ENCODE measurements at places on chromosomes 4 and X.

DNA sequence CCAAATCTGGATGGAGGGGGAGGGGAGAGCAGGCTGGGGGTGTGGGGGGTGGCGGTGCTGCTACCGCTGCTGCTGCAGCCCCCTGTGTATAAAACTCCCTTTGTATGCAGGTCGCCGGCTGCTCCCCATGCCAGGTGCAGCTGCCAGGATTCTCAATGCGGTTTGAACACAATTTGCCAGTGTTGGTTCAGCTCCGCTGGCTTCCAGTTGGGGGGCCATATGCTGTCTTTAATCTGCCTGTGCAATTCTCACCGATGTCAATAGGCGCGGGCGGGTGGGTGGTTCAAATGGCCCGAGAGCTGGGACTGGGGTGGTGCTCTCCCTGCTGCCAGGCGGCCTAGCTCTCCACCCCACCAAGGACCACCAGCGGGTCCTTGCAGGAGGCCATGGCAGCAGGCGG lies 257.6 kb downstream of the BCOR start:
- no peak for DNase-seq

GRCh38 chrX:17876135-17876534 lies 15.0 kb upstream of the RAI2 start:
- DNase-seq, result no peak

DNA sequence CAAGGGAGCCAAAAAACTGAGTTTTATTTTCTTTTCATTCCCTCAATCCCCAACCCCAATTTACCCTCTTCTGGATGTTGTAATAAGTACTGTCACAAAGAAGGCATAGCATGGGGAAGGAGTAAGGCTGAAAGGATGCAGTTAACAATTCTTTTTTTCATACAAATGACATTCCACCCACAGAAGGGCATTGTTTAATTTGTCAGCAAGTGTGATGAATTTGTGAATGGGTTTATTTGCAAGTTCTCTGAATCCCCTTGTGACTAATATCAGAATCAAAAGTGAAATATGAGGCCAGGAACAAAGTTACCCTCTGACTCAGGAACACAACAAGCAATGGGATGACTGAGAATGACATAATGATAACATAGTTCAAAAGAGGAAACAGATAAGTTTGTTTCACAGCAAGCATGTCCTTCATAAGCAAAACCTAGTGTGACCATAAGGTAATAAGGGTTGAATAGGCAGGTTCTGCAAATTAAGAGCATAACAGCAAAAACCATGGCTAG lies 2.1 kb downstream of the GEMIN8 start:
- DNase-seq, result no peak

- DNase-seq, result no peak
Observed at GRCh38 chrX:140804292-140804691, 94.7 kb downstream of the LINC00632 start.

- no peak for DNase-seq
Observed at GRCh38 chr4:184645904-184646610, 3.2 kb downstream of the CASP3 start.

DNA sequence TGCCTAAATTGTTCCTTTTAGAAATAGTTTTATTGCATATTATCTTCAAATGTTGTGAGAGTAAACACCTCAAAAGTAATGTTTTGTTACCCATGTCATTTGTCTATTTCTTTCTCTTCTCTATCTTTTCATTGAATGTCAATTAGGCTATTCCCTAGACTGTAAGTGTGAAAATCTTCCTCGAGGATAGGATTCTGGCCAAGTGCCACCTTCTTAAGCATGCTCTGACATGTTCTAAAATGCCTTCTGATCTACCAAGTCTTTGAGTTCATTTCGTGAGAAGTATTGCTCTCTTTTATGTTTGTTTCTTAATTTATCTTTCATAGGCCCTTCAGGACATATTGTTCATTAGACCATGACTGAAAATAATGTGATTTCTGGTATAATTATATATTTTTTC lies 44.1 kb upstream of the TLL1 start:
- DNase-seq, result no peak

DNA sequence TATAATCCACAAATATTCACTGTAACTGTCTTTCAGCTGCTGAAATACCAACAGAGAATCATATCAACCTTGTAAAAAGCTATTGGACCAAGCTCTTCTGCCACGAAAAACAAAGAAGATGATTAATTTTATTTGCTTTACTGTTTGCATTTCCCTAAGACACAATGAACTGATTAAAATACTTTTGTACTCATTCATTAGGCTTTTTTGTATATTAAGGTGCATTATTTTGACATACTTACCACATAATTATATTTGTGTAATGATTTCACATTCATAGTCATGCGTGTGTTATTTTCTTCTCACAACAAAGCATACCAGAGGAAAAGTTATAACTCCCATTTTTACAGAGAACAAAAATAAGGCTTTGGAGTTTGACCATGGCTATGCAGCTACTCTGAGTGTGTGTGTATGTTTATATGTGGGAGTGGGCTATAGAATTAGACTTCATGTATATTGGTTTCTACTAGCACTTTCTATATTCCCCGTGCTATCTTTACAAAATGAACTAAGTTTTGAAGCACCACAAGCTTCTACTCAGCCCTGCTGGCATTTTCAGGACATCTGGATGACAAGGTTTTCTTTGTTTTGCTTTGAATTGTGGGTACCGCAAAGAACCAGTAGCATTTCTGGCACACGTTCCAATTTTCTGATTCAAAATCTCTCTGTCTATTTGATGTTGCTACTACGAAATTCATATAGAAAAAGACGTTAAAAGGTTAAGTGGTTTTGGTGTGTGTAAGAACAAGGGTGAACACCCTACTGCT lies 11.0 kb upstream of the FGF5 start:
- no peak for DNase-seq

- no peak for DNase-seq
Observed at GRCh38 chr4:76679691-76680090, 218.3 kb downstream of the SOWAHB start.

DNA sequence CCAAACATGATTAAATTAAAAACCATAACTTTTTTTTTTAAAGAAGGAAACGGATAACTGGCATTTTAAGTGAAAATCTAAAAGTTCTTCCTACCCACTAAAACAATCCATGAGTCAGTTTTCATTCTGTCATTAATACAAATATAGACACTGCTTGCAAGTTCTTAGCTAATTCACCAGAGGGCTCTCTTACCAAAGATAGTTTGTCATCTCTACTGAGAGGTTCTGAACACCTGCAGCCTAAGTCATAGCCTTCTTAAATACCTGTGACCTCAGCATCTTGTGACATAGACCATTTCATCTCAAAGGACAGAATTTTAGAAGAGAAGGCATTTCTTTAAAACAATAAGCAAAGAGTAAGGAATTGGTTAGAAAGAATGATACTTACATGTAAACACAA lies 65.3 kb upstream of the FAM120C start:
- DNase-seq, result no peak

GRCh38 chr4:133513901-133514300 lies 364.8 kb downstream of the PCDH10 start:
- DNase-seq, result no peak

GRCh38 chr4:85732124-85732523 lies 257.2 kb downstream of the ARHGAP24 start:
- no peak for DNase-seq

DNA sequence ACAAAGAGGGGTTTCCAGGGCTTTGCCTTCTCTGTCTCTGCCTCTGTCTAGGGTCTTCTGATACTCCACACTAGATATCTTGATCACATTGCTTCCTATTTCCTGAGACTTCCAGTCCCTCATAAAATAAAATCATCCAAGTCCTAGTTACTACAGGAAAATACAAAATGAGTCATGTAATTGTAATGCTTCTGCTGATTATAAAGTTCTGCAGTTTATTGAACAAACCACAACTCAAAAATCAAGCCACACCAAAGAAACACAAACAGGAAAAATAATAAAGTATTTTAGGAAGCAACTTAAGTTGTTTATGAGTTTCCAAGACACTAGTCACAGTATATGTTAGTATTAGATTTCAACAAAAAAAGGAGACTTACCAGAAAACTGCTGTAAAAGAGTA lies 695.1 kb upstream of the GALNTL6 start:
- no peak for DNase-seq

- no peak for DNase-seq
Observed at GRCh38 chrX:42695800-42696358, 82.1 kb downstream of the PPP1R2C start.

DNA sequence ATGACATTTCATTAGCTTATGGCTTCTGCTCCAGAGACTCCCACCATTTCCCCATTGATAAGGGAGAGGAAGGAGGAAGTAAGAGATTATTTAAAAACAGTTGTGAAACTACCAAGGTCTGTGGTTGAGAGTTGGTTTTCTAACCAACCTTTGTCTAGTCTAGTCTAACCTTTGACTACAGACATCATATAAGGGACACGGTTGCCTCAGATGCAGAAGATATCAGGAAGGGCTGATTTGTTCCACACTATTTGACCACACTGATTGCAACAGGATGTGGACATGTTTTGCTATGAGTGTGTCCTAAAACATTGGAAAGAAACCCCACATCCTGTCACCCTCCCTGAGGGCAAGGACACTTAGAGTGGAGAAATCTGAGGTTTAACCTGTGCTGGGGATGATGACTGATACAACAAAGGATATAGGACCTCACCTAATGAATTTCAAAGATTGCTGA lies 53.0 kb downstream of the COQ2 start:
- DNase-seq, result no peak

DNA sequence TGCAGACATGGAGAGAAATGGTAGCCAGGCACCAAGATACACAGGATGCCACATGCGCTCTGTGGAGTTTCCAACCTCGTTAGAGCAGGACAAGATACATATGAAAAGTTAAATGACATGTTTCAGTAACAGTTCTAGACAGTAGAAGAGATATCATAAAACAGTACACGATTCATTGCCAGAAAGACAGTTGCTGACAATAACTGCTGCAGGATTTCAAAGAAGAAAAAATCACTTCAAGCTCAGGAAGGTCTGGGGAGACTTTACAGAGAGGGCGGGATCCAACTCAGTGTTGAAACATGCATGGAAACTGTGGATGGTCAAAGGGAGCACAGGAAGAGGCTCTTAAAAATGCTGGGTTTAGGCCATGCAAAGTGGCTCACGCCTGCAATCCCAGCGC lies 31.0 kb downstream of the DCTD start:
- no peak for DNase-seq

- DNase-seq, result no peak
Observed at GRCh38 chrX:18666614-18667013, 5.3 kb downstream of the RS1 start.

GRCh38 chrX:46620505-46620904 lies 46.9 kb downstream of the CHST7 start:
- DNase-seq, result no peak
